Activated CD4-positive, alpha-beta T cell treated with anti-CD3 and anti-CD28 coated beads, Interleukin-2, amount 10 ng/mL, durations not matched to agents 7 days and 5 days (primary cell): ENCODE measurements at places on chromosomes 2 and 18.

- no peak for DNase-seq
These were observed 210.9 kb downstream of the DCDC2C start for GRCh38 chr2:3914241-3914640.

GRCh38 chr2:2641541-2642410, 310.7 kb upstream of the MYT1L start:
- DNase-seq: no peak

DNA sequence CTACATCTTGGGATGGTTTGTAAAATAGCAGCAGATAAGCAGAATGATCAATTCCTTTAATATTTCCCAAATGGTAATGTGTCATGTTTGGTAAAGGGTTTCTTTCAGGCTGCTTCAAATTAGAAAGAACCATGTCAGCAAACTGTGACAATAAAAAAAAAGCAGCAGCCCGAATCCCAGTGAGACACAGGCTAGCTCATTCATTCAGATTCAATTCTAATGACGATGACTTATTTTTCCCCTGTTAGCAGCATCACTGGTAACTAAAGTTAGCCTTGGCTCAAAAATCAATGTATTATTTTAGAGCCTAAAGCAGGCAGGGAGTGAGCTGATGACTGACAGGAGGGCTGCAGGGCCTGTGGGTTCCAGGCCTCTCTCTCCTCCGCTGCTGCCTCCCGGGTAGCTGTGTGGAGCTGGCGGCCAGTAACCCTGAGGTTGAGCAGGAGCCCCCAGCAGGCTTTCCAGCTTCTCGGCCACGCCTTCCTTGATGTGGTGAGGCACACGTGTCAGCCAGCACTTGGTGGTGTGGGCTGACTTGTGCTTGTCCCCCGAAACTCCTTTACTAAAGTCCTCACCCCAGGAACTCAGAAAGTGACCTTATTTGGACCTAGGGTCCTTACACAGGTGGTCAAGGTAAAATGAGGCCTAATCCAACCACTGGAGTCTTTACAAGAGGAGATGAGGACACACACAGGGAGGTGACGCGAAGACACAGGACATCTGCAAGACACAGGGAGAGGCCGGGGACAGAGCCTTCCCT, 120.5 kb upstream of the HS6ST1 start:
- no peak for DNase-seq

GRCh38 chr2:206341396-206341795, 66.9 kb downstream of the ZDBF2 start:
- no peak for DNase-seq

DNA sequence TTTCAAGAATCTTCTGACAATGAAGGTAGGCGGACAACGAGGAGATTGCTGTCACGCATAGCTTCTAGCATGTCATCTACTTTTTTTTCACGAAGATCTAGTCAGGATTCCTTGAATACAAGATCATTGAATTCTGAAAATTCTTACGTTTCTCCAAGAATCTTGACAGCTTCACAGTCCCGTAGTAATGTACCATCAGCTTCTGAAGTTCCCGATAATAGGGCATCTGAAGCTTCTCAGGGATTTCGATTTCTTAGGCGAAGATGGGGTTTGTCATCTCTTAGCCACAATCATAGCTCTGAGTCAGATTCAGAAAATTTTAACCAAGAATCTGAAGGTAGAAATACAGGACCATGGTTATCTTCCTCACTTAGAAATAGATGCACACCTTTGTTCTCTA, 35.8 kb downstream of the MARCHF7 start:
- no peak for DNase-seq

DNA sequence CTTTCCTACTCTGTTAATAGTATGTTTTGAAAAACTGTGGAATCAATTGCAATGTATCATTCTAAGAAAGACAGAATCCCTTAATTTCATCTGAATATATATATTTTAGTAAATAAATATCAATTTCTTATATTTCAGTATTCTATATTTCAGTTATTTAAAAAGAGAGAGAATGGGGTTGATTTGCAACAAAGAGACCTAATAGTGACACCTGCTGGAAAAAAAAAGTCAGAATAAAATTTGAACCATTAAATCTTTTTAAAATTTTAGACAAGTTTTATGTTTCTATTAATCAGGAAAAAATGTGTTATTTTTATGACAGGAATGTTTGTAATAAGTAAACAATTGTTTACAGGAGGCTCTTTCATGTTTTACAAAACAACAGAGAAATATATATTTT, 20.7 kb upstream of the CCNT2 start:
- no peak for DNase-seq

DNA sequence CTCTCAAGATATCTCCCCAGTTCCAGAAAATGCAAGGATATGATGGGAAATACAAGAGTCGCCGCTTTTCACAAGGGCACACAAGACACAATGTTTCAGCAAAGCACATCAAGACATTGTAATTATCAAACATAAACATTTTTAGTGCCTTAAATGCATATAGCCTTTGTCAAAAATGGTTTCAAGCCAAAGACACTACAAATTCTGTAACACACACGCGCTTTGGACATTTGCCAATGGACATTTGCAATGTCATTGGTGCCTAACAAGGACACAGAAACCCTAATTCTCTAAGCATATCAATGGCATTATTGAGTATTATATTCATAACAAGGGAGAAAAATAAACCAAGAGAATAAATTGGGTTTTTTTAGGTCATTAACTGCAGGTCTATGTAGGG, 16.1 kb downstream of the ADD2 start:
- DNase-seq: no peak

GRCh38 chr2:240624950-240625621, at the start of gene GPR35:
Gene GPR35 (plus strand): TSS chr2:240625480. CDS start chr2:240629953, 4,473 bp downstream.
- DNase-seq: peak; percentile 77

GRCh38 chr2:190311893-190312634, 7.6 kb downstream of the HIBCH start:
- no peak for DNase-seq

GRCh38 chr2:79984476-79984875, 320.1 kb downstream of the LRRTM1 start:
- DNase-seq: no peak

DNA sequence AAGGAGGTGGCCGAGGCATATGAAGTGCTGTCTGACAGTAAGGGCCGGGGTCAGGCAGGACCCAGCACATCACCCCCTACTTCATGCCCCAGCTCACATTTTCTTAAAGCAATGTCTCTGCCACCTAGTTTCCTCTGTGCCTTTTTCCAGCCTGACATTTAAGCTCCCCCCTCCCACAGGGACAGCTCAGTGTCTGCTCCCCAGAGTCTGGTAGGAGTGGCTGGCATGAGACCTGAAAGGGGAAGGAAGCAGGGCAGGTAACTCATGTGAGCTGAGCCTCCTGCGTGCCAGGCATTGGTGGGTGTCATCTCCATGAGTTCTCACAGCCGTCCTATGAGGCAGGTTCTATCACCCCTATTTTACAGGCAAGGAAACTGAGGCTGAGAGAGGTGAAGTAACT, 1.5 kb downstream of the DNAJB2 start:
- no peak for DNase-seq

GRCh38 chr2:15940661-15941480, 521 bp downstream of the MYCN start:
- DNase-seq: no peak
